ENCODE measurements at places on chromosomes 3 and 15. TPM values are rescaled to one million over a fixed set of nuclear protein-coding genes. Genes with fewer than 3 reads are reported as not detected.

Gene CCR9
- not detected for total RNA-seq

Gene ZNF774
- total RNA-seq, result 0.78 TPM

Gene TGM4
- total RNA-seq, result not detected

Gene ZNF80
- not detected for total RNA-seq

Gene CTNNB1
- total RNA-seq, result 195 TPM

Gene RPP14
- total RNA-seq, result 11.2 TPM

Gene GABRR3
- total RNA-seq, result not detected

Gene SMAD6
- total RNA-seq, result 25.4 TPM

Gene PLA2G4D
- not detected for total RNA-seq

All from A549 treated with RU486 at 1 μM for 4 hours (cell line).